ENCODE measurements at places on chromosomes 11 and 22.

GRCh38 chr22:35425971-35426800 lies 26.2 kb downstream of the MCM5 start:
- no peak for DNase-seq

GRCh38 chr11:28054821-28055220 lies 53.1 kb downstream of the KIF18A start:
- DNase-seq = no peak

DNA sequence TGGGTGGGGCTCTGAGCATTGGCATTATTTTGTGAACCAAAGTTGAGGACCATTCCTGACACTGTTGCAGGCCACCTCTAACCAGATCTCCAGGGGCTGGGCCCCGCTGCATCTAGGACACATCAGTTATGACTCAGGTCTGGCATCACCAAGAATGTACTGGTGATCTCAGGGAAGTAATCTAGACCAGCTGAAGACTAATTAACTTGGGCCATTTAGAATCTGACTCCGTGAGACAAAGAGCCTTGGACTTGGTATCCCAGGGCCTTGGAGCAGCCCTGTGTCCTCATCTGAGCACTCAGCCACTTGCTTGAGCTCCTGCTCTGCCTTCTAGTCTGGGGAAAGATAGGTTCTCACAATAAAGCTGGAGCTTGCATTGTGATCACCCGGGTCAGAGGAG lies 200.6 kb downstream of the KIRREL3 start:
- DNase-seq = no peak

- DNase-seq = peak; percentile 79
Observed at GRCh38 chr22:24427500-24428164, at the start of gene ADORA2A. ADORA2A (plus strand) TSS chr22:24427599; CDS start chr22:24433405, 5,806 bp downstream.

DNA sequence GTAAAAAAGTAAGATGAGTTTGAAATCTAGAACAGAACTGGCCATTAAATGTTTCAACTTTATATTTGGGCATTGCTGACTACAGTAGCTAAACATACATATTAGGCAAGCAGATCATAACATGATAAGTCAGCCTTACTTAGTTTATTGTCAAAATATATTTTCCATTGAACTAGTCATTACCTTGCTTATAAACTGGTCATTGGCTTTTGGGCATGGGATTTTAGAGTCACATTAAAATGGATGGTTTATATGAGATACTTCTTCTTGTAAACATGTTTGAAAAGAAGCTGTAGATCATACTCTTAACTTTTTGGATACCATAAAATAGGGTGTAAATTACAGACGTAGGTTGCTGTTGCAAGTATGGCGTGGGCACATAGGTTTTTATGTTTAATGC lies 2.7 kb downstream of the HIPK3 start:
- no peak for DNase-seq

- DNase-seq = no peak
Observed at GRCh38 chr11:58485961-58486360, 21.9 kb downstream of the OR5B21 start.

DNA sequence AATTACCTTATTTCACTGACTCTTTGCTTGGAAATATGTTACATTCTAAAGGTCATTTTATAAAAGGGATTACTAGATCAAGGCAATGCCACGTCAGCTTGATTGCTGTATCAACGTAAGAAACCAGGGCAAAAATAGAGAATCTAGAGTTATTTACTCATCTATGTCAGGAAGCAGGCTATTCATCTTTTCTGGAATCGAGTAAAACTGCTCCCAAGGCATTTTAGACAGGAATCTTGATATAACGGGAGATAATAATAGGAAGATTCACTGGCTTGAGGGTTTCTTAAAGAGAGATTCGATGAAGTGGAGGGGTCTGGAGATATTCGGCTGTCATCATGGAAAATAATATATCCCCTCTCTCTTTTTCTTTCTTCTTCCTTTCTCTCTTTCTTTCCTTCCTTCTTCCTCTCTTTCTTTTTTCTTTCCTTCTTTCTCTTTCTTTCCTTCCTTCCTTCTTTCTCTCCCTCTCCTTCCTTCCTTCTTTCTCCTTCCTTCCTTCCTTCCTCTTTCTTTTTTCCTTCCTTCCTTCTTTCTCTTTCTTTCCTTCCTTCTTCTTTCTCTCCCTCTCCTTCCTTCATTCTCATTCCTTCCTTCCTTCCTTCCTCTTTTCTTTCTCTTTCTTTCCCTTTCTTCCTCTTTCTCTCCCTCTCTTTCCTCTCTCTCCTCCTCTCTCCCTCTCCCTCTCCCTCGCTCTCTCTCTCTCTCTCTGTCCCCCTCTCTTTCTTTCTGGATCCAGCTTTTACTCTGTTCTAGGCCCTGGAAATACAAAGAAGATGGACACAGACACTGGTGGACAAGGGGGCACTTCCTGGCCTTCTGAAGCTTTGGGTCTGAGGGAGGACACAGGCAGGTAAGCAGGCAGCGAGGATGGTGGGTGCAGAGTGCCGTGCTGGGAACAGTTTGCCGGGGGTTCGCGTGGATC lies 18.1 kb upstream of the RASD2 start:
- DNase-seq = no peak

DNA sequence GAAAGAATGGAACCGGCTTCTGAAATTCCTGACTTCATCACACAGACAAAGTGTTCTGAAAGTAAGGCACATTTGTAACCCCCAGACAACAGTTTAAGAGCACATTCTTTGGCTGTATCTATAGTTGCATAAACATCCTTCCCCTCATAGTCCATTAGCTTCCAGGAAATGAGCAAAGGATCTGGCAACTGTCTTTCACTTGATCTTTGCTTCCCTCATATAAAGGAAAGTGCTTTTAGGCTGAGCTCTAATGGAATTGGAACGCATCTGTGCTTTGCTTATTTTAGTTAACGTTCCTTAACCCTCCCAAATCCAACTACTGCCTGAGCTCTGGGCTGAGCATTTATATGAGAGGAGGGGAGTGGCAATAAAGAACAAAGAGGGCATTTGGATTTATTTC lies 76.9 kb upstream of the API5 start:
- no peak for DNase-seq
